ENCODE measurements at places on chromosomes 13 and 19.
A peak's percentile ranks its signal among the peaks of the same experiment; 100 is the strongest.

DNA sequence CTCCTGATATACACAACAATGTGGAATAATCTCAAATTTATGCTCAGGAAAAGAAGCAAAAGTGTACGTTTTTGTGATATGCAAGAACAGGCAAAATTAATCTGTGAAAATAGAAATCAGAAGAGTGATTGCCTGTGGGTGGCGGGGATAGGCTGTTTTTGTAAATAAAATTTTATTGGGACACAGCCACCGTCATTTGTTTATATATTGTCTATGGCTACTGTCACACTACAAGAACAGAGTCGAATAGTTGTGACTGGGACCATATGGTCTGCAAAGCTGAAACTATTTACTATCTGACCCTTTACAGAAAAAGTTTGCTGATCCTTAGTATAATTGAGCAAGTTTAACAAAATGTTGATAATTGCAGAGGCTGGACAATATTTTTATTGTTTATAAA is 269.5 kb upstream of the HTR2A start:
- no peak for DNase-seq

DNA sequence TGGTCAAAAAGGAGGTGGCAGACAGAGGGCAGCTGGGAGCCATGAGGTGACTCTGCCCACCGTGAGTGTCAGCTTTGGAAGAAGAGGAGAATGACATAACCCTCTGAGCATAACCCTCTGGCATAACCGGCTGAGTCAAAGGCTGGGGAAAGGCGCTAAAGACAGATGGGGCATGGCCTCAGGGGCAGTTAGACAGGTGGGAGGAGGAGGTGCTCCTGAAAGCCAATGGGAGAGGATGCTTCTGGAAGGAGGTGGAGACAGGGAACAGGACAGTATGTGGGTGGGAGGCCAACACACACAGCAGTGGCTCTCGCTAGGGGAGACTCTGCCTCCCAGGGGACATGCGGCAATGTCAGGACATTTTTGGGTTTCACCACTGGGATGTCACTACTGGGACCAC is 17.1 kb downstream of the ELAVL1 start:
- DNase-seq: no peak

- DNase-seq: no peak
Observed at GRCh38 chr19:49912965-49913685, 15.9 kb upstream of the ATF5 start.

DNA sequence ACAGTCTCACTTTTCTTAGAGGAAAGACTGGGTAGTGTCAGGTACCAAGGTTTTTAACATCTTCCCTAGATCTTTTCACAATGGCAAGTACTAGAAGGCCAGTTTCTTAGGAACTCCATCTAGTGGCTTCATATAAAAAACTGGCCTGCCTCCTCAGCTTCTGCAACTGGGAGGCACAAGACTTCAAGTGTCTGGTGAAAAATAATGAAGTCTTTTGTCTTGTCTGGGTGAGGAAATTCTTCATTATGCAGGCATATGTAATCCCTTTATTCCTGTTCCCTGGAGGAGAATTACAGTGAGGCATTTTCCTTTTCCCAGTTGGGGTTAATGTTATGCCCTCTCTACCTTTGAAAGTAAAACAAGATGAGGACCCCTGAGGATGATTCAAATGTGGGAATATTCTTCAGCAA is 300.5 kb downstream of the NALCN start:
- DNase-seq: no peak

- no peak for DNase-seq
Observed at GRCh38 chr13:76385586-76385985, 500.6 kb downstream of the KCTD12 start.

- DNase-seq: peak; percentile 50
Observed at GRCh38 chr13:39054112-39054511, 15.9 kb downstream of the NHLRC3 start.

GRCh38 chr13:91178099-91178498 is 169.4 kb upstream of the MIR17HG start:
- DNase-seq: no peak

GRCh38 chr13:95233026-95233635 is 68.1 kb downstream of the ABCC4 start:
- DNase-seq: peak; percentile 21

DNA sequence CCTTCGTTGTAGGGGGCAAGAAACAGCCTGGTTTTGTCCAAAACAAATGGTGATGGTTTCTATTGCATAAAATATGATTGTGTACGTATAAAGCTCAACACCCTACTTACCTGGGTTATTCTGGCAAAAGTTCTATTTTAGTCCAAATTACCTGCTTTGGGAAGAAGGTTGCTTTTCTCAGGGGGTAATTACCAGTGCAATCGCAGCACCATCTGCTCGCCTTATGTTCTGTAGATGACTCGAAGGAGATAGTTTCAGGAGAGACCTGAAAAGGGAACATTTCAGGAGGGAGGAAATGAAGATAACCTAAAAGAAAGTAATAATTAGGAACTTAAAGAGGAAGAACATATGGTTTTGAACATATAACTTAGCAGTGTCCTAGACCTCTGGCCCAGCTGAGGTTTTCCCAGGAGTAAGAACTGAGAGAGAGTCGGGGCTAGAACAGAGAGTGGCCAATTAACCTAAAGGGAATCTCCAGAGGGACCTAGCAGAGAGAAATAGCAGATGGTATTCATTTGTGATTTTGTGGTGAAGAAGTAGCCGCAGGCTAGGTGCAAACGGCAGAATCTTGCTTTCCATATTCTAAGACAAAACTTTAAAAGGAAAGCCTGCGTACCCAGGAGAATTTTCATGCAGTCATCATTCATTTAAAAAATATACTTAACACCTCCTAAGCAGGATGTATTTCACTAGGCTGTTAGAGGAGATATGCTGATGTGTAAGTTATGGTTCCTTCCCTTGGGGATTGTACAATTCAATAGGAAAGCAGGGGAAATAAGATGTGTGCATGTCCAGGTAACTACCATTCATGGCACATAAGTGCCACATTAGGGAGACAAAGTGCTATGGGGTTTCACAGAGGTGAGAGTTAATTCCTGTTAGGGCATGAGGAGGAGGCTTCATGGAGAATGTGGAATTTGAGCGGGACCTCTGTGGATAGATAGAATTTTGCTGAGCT is 113.0 kb upstream of the SLC10A2 start:
- DNase-seq: no peak

All from NCI-H146 (cell line).